ENCODE measurements at places on chromosomes 12 and 14.

DNA sequence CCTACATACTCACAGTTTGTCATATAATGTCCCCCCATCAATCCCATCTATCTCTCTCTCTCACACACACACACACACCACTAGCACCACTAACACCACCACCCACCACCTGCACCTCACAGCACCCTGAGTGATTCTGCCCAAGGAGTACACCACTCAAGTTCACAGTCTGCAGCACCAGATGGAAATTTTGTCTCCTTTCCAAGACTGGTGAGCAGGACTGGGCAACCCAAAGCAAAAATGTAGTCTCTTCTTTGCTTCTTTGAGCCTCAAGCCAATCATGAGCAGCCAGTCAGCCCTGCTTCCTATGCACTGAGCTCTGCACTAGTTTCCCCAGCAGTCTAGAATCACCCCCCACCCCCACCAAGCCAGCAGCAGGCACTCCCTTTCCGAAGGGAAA, 15.0 kb upstream of the ARMH4 start:
- no peak for DNase-seq

DNA sequence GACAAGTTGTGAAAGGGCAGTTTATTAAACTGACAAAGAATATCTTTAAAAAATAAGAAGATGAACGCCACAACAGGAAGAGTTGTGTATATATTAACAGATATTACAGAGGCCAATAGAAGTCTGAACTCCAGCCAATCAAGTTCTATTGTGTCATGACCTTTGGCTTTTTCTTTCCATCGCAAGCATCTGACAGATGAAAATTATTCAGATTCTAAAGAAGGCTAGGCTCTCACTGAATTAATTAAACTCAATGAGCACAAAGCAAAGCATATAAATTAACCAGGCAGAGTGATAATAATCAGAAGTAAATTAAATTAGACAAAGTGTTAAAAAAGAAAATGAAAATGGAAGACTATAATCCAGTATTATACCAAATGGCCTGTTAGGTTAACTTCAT, 62.0 kb upstream of the PYGL start:
- DNase-seq: no peak

GRCh38 chr12:54426690-54427089, 7.6 kb upstream of the ITGA5 start:
- DNase-seq: no peak

- no peak for DNase-seq
These were observed 23.5 kb upstream of the GPRC5D start for GRCh38 chr12:12975322-12976077.

- no peak for DNase-seq
These were observed 493.8 kb downstream of the NPAS3 start for GRCh38 chr14:33432407-33433023.

DNA sequence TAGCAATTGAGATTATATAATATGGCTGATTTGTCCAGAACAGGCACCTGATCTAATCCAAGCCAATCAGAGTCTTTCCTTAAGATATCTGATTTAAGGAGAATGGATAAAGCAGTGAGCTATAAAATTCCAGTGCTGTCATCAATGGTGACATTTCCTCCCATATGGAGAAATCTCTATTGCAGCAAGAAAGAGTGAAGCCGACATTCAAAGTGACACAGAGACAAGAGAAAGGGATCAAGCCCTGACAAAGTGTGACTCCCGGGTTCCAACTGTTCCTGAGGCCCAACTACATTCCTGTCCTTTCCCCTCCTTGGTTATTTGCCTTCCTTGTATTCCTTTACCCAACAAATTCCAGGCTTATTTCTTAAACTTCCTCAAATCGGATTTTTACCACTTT, 430.0 kb upstream of the SOX5 start:
- no peak for DNase-seq

DNA sequence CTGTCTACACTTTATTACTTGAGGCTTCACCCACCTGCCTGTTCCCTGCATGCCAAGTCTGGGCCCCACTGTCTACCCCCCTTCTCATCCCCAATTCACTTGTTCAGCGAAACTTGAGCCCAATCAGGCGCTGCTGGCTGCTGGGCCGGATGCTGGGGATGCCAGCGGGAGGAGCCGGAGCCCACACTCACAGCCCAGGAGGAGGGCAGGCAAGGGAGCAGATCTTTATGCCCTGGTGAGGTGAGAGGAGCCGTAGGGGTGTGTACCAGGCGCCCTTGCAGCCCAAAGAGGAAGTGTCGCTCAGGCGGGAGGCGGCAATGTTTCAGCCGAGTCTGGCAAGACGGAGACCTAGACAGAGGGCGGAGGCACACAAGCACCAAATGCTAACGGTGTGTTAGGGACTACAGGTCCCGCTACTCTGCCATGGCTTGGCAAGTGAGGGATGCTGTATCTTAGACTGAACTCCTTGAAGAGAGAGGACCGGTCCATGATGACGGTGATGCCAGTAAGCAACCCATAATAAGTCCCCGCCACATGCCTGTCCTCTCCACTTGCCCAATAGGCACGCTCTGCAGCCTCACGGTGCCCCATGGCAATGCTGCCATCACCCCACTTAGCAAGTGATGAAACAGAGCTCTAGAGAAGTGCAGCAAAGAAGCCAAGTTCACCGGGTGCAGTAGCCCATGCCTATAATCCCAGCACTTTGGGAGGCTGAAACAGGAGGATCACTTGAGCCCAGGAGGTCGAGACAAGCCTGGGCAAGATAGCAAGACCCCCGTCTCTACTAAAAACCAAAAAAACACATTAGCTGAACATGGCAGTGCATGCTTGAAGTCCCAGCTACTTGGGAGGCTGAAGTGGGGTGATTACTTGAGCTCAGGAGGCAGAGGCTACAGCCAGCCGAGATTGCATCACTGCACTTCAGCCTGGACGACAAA, 41.6 kb downstream of the LRRC74A start:
- DNase-seq: peak; percentile 67
